Memory B cell (primary cell): ENCODE measurements at places on chromosomes 7 and 10.
A peak's percentile ranks its signal among the peaks of the same experiment; 100 is the strongest.

- H3K4me1 ChIP-seq, result peaks cover 8% of the 10 kb centered on the region
- H3K36me3 ChIP-seq, result no peaks in the 10 kb centered on the region
- H3K4me3 ChIP-seq, result peak within 1 kb of the TSS; percentile 98
- H3K27me3 ChIP-seq, result no peaks in the 10 kb centered on the region
- peak; percentile 63 for DNase-seq
Observed at GRCh38 chr7:50092579-50093491, at the start of gene ZPBP. ZPBP (minus strand) TSS chr7:50093246; CDS start chr7:50093194, 52 bp downstream.

DNA sequence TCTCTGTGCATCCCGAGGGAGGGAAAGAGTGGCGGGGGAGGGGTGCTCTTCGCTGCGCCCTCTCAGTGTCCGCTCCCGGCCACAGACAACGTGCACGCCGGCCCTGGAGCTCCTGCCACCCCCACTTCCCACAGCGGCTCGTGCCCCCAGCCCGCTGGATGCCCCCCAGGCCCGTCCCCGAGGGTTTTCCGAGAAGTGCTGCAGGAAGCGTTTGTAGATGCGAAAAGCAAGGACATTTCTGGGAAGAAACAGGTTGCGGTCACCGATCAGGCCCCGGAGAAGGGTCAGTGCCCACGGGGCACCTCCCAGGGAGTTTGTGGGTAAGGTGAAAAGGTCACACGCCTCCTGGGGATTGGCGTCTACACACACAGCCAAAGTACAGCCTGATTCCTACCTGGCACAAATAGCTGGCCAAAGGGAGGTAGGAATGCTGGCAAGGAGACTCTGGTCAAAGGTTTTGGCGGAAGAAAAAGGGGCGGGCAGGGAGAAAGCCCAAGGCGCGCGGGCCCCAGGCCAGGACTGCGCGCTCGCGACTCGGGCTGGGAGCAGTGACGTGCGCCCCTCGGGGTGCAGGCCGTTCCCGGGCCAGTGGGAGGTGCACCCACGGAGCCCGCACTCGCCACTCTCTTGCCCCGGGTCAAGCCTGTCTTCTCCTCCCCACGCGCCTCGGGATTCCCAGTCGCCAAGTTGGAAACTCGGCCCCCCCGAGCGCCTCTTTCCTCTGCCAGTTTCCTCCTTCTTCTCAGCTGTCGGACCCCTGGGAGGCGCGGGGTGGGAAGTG lies 1.5 kb upstream of the NRP1 start:
- peaks cover 5% of the 10 kb centered on the region for H3K4me1 ChIP-seq
- DNase-seq, result no peak
- no peaks in the 10 kb centered on the region for H3K36me3 ChIP-seq
- no peak overlapping the region for H3K27ac ChIP-seq

DNA sequence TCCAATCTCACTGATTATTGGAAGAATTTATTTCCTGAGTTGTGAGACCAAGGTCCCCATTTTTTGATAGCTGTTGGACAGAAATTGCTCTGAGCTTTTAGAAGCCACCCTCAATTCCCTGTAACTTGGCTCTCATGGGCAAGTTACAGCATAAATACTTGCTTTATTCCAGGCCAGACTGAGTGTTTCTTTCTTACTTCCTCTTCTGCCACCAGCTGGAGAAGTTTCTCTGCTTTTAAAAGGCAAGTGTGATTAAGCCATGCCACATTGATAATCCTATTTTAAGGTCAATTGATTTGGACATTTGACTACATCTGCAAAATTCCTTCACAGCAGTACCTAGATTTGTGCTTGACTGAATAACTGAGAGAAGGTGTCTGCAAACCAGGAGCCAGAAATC lies 14.1 kb upstream of the TAS2R41 start:
- H3K27me3 ChIP-seq, result peaks cover 13% of the 10 kb centered on the region
- H3K4me1 ChIP-seq, result no peaks in the 10 kb centered on the region
- no peak overlapping the region for H3K27ac ChIP-seq
- no peak overlapping the region for H3K4me3 ChIP-seq
- DNase-seq, result no peak

DNA sequence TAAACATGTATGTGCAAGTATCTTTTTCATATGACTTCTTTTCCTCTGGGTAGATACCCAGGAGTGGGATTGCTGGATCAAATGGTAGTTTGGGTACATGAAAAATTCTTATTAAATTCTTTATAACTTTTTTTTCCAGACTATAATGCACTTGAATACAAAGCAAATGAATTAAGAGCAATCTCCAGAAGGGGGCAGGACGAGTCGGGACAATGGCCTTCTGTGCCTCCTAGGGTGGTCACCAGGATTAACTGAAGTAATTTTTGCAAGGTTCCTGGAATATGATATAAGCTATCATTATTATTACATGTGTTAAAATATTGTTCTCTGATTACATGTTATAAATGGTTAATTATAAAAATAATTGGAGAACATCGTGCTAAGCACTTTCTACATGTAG lies 127.2 kb downstream of the PPP1R17 start:
- H3K27ac ChIP-seq, result no peak overlapping the region
- no peak for DNase-seq
- no peaks in the 10 kb centered on the region for H3K36me3 ChIP-seq
- no peak overlapping the region for H3K4me3 ChIP-seq
- peaks cover 6% of the 10 kb centered on the region for H3K4me1 ChIP-seq

DNA sequence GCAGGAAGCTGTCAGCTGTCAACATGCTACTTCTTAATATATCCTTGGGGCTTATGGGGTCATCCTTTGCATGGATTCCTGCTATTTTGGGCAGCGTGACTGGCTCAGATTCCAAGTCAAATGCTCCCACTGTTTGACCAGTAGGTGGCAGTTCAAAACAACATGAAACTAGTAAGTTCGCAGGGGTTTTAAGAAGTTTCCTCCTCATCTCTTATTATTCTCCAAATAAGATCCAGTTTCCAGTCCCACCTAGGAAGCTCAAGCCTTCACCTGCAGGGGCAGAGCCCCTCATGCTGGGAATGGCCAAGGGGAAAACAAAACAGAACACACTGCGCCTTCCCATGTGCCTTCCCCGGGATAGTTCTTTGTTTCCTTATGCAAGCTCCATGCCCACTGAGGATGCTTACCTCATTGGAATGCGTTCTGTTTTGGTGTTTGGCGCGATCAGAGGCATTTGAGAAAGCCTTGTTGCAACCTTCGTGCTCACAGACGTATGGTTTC lies 259.8 kb downstream of the GLI3 start:
- H3K27me3 ChIP-seq, result peaks cover 7% of the 10 kb centered on the region
- no peak overlapping the region for H3K27ac ChIP-seq
